ENCODE measurements at places on chromosomes 7 and 10.

DNA sequence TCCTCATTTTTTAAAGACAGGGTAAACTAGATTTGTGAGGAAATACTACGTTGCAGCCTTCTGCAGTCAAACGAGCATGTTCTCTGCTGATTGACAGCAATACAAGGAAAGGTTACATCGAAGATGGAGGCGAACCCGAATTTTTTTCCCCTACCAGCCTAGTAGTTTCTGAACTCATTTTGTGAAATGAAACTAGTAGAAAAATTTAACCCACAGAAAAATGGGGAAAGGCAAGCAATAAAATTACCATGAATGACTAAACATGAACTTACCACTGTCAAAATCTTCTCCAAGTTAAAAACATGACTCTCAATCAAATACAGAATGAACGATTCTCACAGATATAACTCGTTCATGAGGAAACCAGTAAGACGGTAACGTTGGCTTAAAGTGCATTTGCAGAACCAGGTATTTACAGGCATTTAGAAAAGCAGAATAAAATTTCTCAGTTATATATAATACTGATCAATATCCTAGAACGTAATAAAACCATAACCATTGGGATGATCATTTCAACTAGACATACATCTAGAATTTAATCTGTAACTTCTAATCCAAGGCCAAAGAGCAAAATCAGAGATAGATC is 73.9 kb downstream of the CELF2 start:
- DNase-seq: no peak

DNA sequence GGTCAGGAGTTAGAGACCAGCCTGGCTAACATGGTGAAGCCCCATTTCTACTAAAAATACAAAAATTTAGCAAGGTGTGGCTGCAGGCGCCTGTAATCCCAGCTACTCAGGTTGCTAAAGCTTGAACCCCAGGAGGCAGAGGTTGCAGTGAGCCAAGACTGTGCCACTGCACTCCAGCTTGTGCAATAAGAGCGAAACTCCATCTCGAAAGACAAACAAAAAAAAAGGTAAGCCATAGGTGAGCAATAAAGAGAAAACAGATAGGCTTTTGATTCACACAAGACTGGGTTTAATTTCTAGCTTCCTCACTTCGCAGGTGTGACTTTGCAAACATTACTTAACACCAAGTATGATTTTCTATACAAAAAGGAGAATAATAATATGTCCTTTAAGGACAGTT is 72.3 kb upstream of the ACBD5 start:
- no peak for DNase-seq

DNA sequence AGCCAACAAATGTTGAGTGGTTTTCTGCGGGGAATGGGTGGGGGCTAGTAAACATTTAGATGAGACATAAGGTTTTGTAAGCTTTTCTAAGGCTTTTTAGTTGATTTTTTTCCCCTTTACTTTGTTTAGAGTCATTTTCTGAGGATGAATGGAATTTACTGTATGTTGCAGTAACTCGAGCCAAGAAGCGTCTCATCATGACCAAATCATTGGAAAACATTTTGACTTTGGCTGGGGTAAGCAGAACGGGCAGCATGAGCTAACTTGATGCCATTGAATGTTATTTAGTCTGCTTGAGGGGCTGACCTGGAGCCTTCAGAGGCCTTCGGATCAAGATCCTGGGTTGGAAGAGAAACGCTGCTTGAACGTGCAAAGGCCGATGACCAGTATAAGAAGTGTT is 37.3 kb downstream of the FBH1 start:
- DNase-seq: no peak

- DNase-seq: no peak
Measured at GRCh38 chr10:63801166-63801565, 280.0 kb downstream of the REEP3 start.

DNA sequence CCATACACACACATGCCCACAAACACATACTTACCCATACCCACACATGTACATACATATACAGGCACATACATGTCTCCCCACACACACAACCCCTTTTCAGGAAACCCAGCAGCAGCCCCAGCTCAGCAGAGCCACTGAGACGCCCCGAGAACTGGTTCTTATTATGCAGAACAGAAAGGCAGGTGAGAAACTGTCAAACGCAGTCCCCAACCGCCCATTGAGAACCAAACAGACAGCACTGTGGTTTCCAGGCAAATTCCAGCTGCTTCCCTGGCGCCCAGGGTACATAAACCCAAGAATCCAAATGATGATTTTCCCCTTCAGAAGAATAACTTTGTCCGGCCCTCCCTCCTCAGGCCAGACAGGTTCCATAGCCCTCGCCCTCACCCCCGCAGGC is 366.6 kb upstream of the ZMIZ1 start:
- DNase-seq: no peak

GRCh38 chr10:33858326-33858725 is 523.9 kb upstream of the NRP1 start:
- DNase-seq: no peak

DNA sequence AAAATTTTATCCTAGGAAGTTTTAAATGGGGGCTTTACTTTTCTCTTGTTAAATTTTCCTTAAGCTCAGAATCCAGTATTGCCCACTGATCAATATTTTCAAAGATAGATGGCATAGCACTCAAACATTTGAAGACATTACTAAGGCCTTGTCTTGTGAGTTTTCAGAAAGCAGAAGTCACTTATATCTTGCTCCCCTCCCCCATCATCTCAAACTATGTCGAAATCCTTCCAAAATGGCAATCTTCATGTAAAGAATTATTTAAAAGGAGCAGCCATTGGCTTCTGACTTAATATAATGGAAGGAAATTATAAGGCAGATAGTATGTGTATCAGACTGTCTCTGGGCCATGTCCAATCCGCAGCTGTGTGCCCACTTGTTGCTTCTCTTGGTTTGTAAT is 553.5 kb upstream of the C7orf33 start:
- no peak for DNase-seq

DNA sequence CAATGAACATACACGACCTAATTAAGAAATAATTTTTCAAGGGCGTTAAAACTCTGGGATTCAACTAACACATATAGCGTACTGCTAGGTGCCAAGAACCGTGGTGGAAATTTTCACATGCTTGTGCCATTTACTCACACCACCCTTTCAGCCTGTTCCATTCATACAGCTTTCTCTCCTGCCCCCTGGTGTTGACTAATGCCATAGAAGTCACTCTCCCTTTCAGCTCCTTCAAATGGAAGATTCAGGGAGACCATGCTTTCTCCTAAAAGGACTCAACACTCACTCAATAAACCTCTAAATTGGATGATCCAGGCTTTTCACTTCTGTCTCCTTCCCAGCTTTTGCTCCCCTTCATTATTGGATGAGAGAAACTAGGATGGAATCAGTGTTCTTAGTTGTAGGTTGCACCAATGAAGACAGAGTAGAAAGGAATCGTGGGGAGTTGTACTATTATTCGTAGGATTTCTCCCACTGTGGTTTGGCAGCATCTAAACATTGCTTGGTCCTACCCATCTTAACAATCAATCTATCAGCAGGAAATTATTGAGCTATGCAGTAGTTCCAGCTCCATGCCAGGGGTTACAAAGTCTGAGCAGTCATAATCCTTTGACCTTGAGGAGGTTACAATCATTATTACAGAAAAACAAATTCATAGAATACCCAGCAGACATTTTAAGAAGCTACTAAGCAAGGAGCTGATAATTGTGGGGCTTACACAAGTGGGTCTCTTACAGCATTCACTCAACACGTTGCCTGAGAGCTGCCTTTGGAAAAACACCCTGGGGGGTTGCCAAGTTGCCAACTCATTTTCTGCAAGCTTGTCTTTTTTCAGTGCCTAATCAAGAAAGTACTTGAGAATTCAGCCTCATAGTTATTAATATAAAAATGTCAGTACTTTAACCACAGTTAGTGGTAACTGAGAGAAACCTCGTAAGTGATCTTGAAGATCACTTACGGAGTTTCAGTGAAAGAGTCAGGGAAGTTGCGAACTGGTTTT is 2.8 kb upstream of the PPP1R3C start:
- no peak for DNase-seq

- no peak for DNase-seq
Measured at GRCh38 chr10:86775056-86775869, 18.8 kb downstream of the BMPR1A start.

DNA sequence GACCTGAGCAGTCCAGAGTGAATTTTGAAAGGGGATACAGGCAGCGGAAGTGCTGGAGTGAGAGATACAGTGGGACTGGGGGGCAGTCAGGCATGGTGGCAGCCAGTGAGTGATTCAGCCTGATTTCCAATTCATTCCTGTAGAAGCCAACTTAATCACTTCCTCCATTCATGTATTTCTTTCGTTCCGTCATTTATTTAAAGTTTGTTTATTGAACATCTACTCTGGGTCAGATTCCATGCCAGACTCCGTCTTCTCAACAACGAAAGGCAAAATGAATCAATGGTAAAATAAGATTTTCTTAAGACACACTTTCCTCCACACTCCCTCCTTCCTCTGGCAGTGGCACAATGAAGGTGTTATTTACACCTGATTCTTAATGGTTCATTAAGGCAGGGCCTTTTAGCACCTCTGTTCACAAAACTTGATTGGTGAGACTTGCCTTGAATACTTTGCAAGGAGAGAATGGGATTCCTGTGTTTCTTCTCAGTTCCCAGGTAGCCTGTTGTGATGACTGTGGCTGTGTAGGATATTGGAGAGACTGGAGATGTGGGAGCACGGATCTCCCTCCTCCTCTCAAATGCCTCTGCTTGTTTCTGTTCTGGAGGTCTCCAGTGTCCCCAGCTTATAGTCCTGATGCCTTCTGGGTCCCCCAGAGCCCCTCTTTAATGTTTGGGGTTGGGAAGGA is 27.9 kb downstream of the ADCYAP1R1 start:
- no peak for DNase-seq

GRCh38 chr7:159045839-159046238 is 98.8 kb downstream of the VIPR2 start:
- DNase-seq: no peak

- no peak for DNase-seq
Measured at GRCh38 chr10:107689323-107689722, 524.8 kb upstream of the SORCS1 start.

- no peak for DNase-seq
Measured at GRCh38 chr10:5476918-5477525, 22.3 kb downstream of the CALML5 start.

DNA sequence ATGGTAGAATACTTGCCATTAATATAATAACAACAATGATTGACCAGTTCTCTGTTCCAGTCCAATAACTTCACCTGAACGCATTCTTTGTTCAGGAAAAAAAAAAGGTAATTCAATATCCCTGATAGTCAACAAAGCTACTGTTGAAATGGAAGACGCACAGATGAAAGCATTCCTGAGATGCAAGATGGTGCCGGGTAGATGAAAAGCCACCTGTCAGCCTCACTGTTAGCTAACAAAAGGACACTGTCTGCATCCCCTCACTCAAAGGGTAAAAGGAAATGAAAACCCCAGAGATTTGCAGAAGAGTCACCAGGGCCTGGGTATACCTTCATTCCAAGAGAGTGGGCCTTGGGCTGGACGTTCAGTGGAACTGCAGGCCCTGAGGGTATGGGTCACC is 357.4 kb downstream of the PLXNA4 start:
- no peak for DNase-seq

GRCh38 chr7:24830440-24831050 is 73.3 kb upstream of the GSDME start:
- DNase-seq: no peak

DNA sequence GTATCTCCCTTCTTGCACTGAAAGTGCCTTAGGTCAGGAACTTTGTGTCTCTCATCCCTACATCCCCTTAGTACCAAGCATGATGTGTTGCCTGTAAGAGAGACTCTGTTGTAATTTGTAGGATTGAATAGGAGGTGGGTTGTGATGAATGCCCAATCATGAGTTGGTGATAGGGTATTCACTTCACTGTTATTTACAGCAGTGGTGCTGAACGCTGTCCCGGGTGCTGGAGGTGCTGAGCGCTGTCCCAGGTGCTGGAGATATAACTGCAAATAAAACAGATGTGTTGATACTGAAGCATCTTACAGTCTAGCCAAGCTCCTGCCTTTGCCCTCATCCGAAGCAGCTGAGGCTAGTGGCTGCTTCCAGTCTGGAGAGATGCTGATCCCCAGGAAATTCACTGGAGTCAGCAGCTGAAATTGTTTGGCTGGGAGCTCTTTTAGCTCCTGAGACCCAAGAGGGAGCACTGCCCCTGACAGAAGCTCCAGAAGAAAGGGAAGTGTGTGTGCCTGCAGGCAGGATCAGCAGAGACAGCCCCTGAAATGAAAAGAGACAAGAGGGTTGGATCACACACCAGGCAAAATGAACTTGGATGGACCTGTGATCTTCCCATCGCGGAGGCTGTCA is 183.4 kb downstream of the SORCS3 start:
- no peak for DNase-seq

DNA sequence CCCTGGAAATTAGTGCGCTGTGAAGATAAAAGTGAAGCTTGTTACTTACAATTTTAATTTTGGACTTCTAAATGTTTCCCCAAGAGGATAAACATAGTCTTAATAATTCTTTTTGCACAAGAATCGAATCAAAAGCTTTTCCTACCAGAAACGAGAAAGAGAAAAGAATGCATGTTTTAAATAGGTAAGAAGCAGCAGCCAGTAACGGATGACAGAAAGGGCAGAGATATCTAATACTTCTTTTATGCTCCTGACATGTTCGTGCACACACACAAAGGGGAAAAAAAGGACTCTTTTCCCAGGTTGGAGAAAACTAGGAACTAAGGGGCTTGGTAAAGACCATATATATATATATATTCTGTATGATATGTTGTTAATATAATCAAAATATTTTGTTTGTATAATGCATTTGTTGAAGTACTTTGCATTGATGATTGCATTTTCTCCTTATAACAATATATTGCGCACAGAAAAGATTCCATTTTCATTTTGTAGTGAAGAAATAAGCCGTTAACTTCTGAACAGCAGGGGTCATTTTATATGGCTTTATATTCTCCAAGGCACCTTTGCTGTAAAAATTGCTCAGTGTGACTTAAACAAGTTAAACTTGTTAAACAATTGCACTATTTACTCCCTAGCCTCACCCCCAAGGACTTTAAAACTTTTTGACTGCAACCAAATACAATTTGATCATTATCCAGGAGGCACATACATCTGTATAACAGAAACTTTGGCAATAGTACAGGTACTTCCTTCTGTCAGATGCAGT is 2.2 kb downstream of the PRKAR2B start:
- DNase-seq: no peak

- no peak for DNase-seq
Measured at GRCh38 chr7:69276011-69276729, 322.1 kb upstream of the AUTS2 start.

- no peak for DNase-seq
Measured at GRCh38 chr10:24425151-24425550, 216.2 kb downstream of the KIAA1217 start.

- no peak for DNase-seq
Measured at GRCh38 chr10:99975942-99976809, 33.6 kb downstream of the DNMBP start.

DNA sequence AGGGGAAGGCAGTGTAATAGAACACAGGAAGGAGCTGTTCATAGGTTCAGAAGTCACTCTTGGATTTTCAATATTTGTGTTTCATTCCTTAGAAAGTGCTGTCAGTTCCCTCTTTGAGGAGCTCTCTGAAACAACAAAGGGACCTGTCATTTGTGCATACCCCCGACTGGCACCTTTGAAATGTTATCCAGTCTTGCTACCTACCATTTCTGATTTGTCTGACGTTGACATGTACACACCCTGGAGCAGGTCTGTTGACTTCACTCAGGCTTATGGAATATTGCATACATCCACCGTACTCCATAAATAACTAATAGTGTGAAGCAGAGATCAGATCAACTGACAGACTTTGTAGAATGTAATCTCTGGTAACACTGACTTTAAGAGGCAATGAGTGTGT is 189.8 kb downstream of the DPP6 start:
- no peak for DNase-seq
